ENCODE measurements at places on chromosomes 6 and 20.

GRCh38 chr6:122116119-122116834 lies 283.2 kb upstream of the HSF2 start:
- no peak for DNase-seq

- no peak for DNase-seq
Measured at GRCh38 chr6:3418496-3419060, 38.3 kb downstream of the SLC22A23 start.

GRCh38 chr6:121393731-121394505 lies 41.5 kb upstream of the GJA1 start:
- no peak for DNase-seq

- no peak for DNase-seq
Measured at GRCh38 chr20:47529840-47530239, 28.2 kb downstream of the NCOA3 start.

DNA sequence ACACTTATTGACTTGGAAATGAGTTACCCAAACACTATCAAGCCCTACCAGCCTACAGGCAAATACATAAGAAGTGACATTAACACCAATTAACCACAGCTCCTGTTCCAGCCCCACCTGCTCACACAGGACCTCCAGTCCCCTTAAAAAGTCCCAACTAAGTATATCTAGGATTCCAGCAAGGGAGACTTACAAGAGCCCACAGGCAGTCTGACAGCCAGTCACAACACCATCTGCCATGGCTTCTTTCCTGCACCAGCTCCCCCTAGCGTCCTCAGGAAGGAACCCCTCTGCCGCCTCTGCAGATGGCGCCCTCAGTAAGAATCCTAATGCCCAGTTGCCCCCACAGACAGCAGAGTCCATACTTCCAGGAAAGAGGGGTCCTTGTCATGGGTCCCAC lies 122.1 kb downstream of the HIVEP2 start:
- DNase-seq, result peak; percentile 69

- no peak for DNase-seq
Measured at GRCh38 chr20:9306521-9306920, 207.9 kb upstream of the LAMP5 start.

GRCh38 chr6:35085359-35086281 lies 55.5 kb downstream of the TCP11 start:
- no peak for DNase-seq

DNA sequence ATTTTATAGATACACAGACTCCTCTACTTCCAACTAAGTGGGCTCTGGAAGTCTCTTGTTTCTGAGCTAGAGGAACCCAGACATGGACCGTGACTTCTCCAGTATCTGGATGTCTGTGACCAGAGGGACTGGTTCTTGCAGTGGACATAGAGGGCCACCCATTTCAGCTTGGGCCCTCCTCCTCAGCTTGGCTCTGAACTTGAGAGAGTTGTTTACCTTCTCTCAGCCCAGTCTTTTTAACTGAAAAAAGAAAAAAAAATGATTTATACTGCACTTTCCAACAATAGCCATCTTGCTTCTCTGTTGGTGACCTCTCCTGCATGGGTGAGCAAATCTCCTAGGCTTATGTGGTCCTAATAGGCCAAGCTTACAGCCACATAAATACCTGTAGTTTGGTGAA lies 60.3 kb upstream of the TMEM181 start:
- DNase-seq, result no peak

DNA sequence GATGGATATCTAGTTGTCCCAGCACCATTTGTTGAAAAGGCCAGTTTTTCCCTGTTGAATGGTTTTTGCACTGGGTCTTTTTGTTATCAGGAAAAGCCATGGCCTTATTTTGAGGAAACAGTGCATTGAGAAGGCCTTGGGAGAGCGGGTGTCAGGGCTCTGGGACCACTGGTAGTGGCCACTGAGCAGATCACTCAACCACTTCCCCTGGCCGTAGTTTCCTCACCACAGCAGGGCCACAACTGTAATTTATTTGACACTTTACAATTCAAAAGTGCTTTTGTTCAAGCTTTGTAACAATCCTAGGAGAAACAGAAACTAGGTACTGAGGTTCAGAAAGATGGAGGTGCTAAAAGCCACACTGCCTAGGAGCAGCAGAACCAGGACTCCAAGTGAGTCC lies 281.8 kb downstream of the GMDS start:
- DNase-seq, result no peak

- no peak for DNase-seq
Measured at GRCh38 chr6:98024359-98024758, 741.3 kb upstream of the MMS22L start.

- no peak for DNase-seq
Measured at GRCh38 chr6:40413239-40413638, 173.9 kb downstream of the LRFN2 start.

DNA sequence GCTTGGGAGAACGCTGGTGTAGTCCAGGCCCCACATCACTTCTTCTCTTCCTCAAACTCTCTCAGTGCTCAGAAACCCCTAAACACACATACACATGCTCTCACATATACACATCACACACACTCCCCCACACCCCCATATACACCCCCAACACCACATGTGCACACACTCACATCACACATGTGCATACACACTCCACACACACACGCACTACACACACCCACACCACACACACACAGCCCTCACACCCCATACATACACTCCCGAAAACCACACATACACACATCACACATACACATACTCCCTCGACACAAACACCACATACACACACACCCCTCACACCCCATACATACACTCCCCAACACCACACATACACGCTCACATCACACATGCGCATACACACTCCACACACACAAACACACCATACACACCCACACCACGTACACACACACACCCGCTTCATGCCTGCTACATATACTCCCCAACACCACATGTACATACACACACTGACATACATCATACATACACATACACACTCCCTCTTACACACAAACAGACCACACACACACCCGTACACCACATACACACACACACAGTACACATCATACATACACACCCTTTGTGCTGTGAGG lies 110.3 kb upstream of the TMEM170B start:
- no peak for DNase-seq

DNA sequence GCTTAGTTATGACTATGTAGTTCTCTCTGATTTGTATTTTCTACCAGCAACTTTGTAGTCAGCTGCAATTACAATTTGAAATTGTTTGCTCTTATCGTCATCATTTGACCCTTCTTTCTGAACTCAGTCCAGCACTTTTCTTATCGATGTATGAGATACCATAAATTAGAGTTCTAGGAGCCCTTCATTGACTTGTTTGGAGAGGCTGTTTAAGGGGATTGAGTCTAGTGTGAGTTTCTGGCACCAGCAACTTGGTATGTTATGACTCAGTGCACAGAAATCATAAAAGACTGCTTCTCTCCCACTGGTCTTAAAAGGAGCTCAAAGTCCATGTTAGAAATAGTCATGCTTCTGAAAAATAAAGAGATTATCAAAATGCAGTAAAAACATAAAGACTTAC lies 190.3 kb downstream of the TENT5A start:
- DNase-seq, result no peak

DNA sequence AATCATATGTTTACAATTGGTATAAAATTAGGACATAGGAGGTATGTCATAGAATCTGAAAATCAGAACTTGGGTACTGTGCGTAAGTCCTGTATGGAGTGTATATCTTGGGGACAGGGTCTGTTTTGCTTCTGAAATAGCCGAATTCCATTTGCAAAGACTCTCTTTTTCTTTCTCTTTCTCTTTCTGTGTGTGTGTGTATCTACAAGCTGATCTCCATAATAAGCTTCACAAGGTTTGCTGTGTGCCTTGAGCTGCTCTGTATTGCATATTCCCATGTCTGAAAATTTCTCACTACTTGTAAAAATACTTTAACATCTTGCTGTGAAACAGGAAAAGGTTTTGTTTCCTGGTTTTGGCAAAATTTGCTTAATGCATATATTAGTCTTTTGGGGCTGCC lies 29.5 kb downstream of the STX11 start:
- no peak for DNase-seq

DNA sequence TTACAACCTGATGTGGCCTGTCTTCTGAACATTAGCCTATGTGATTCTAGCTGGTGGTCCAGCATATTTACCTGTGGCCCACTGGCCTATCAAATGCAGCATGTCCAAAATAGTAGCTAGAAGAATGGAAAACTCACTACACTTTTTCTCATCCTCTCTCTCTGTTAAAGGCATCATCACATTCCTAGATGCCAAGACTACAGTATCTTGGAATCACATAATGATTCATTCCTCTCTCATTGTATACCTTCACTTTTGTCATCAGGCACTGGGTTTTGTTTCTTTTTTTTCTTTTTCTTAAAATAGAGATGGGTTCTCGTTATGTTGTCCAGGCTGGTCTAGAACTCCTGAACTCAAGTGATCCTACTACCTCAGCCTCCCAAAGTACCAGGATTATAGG lies 45.0 kb downstream of the FAM83B start:
- DNase-seq, result no peak

DNA sequence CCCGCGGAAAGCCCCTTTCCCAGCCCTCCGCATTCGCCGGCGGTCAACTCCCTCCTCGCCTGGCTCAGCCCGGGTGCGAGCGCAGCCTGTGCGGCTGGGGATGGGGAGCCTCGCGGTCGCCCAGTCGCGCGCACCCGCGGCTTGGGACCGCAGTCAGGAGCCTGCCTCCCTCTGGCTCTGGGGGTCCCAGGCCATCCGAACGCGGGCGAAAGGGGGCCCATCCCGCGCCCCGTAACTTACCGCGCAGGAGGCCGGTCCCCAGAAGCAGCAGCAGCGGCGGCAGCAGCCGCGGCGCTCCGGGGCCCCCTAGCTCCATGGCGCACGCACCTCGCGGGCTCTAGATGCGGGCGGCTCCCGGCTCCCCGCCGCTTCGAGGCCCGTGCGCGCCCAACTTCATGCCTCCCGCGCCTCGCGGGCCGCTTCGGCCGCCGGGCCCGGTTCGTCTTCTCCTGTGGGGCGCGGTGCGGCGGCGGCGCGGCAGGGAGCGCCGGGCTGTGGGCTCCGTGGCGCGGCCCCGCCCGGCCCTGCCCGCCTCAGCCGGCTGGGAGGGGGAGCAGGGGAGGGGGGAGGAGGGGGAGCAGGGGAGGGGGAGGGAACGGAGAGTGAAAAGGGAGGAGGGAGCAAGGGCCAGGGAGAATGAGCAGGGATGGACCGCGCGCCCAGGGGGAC lies at the start of gene CHRNA4:
Gene CHRNA4 (minus strand): TSS at position 500 of the 669 bp plus-strand sequence. CDS start 184 bp downstream, at position 316.
- DNase-seq, result peak; percentile 63

GRCh38 chr20:51456511-51457509 lies 85.7 kb downstream of the NFATC2 start:
- DNase-seq, result peak; percentile 53

DNA sequence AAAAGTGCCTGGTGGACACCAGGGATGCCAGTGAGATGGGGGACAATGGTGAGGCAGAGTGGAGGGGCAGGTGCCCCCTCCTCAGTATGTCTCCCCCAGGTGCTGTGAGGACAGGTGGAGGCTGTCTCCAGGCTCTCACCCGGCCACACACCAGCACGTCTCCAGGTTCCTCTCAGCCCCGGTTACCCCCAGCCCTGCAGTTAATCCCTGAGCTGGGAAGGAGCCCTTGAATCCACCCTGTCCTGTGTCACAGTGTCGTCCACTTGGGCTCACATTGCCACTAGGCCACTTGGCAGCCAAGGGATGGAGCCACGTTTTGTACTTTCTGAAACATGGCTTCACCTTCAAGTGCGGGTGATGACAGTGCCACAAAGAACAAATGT lies 21.7 kb upstream of the HLA-B start:
- no peak for DNase-seq

GRCh38 chr20:12217382-12217781 lies 299.7 kb downstream of the BTBD3 start:
- no peak for DNase-seq

DNA sequence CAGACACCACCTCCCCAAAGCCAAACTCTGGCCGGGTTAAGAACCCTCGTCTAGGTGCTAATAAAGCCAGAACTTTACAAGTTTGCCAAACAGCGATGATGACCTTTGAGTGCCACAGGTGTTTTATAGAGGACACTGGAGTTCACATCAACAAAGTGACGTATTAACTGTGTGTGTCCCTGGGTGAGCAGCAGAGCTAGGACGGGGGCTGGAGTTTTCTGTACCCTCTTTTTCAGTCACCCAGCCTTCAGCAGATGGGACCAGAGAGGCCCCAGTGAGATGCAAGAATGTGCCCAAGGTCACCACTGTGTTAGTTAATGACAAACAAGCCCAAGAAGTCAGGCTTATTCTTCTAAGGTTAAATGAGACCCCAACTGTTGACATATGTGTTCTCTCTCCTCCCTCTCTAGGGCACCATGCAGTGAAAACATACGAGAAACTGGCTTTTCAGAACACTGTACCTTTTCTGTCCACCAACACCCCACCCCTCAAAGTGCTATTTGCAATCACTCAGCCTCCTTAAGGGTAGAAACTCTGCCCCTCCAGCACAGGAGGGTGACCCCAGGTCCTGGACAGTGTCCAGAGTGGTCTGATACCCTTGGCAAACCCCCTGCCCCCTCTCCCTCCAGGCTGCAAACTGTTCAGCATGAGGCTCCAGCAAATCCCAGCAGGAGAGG lies 5.2 kb downstream of the SDC4 start:
- DNase-seq, result no peak

GRCh38 chr20:53360852-53361251 lies 232.8 kb downstream of the ZNF217 start:
- peak; percentile 87 for DNase-seq

- DNase-seq, result no peak
Measured at GRCh38 chr6:44152109-44152461, 6.5 kb upstream of the CAPN11 start.

GRCh38 chr6:107447663-107448216 lies 11.6 kb downstream of the PDSS2 start:
- DNase-seq, result no peak

DNA sequence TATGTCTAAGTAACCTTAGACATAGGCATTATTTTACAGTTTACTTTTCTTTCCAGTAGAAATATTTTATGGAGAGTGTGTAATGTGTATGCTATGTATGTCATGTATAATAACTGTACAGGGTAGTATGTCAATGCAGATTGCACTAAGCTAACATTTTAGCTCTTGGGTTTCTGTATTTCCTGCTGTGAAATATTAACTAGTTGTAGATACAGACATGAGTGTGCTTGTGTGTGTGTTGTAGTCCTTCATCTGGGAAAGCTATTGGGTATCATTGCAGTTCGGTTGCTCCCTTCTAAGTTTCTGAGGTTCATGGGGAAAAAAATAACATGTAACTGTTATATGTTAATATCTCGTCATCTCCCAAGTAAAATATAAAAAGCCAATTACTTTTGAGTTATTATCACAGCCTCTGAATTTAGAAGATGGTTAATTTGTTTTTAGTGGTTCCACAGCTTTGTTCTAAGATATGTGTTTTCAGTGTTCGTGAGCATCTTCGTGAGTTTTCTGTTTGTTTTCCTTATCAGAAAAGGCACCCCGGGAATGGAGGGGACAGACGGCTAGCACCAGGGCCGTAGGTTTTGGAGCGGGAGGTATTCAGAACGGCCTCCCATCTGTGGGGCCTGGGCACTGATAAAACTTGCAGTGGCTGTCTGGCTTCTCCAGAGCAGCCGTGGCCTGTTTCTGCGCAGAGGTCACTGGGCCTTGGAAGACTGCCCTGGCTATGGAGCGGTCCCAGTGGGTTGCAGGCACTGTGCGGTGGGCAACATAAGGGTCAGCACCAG lies 215.0 kb downstream of the ARID1B start:
- DNase-seq, result no peak

GRCh38 chr6:170448751-170449630 lies 104.1 kb downstream of the PSMB1 start:
- DNase-seq, result no peak

GRCh38 chr6:53134601-53135235 lies 13.9 kb downstream of the GCM1 start:
- no peak for DNase-seq

GRCh38 chr20:12715991-12716680 lies 292.6 kb upstream of the SPTLC3 start:
- DNase-seq, result no peak

- DNase-seq, result peak; percentile 28
Measured at GRCh38 chr6:108030211-108030610, 44.3 kb downstream of the OSTM1 start.

- no peak for DNase-seq
Measured at GRCh38 chr6:158766621-158767455, 52.3 kb downstream of the EZR start.
